ENCODE measurements at places on chromosomes 12 and 14. TPM values are rescaled to one million over a fixed set of nuclear protein-coding genes. Genes with fewer than 3 reads are reported as not detected.

DNA sequence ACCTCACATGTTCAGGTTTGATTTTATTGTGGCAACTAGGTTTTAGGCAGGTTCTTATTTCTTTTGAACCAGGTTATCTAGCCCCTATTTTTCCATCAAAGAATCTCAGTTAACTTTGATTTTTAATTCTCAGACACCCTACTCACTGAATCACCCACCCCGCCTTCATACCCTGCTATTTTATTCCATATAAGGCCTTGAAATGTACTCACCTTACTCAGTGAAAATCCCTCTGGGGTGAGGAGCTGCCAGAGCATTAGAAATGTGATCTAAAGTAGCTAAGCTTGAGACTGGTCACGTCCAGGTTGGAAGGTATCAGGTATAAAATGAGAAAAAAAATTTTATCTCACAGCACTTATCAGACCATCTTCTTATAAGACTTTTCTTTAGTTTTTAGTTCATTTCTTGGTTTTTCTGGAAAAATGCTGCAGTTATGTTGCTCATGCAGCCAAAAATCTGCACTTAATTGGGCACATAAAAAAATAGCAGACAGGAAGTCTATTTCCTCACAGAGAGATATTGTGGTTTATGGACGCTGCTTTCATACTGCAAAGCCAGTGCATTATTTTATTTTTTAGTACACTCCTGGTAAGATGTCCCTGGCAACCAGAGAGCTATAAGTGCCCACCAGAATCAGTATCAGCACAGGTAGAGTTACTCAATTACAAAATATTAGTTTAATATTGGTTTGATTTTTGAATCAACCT is 101.5 kb upstream of the CCDC91 start:
- H3K36me3 ChIP-seq: no peaks in the 10 kb centered on the region
- no peak for DNase-seq
- H3K4me1 ChIP-seq: peaks cover 42% of the 10 kb centered on the region
- no peak overlapping the region for H3K4me3 ChIP-seq

- H3K4me3 ChIP-seq: no peak overlapping the region
- H3K27me3 ChIP-seq: no peaks in the 10 kb centered on the region
- H3K36me3 ChIP-seq: peaks cover 3% of the 10 kb centered on the region
- H3K4me1 ChIP-seq: peaks cover 11% of the 10 kb centered on the region
- H3K27ac ChIP-seq: no peak overlapping the region
These were observed 149.2 kb upstream of the BTG1 start for GRCh38 chr12:92294676-92295440.

GRCh38 chr14:101774814-101775213 is 13.3 kb downstream of the PPP2R5C start:
- no peak overlapping the region for H3K4me3 ChIP-seq
- H3K27ac ChIP-seq: no peak overlapping the region
- no peak for DNase-seq
- peaks cover 4% of the 10 kb centered on the region for H3K36me3 ChIP-seq
- peaks cover 14% of the 10 kb centered on the region for H3K4me1 ChIP-seq

GRCh38 chr12:124389138-124389724 is 94.3 kb downstream of the RFLNA start:
- peaks cover 75% of the 10 kb centered on the region for H3K4me1 ChIP-seq
- peak overlapping the region; percentile 97 for H3K27ac ChIP-seq
- peaks cover 7% of the 10 kb centered on the region for H3K36me3 ChIP-seq
- H3K4me3 ChIP-seq: peak overlapping the region; percentile 98
- no peak for DNase-seq

The PRB4 gene
- not detected for total RNA-seq

GRCh38 chr12:25979059-25979458 is 20.6 kb downstream of the RASSF8 start:
- H3K36me3 ChIP-seq: no peaks in the 10 kb centered on the region
- no peak overlapping the region for H3K27ac ChIP-seq
- H3K4me1 ChIP-seq: peaks cover 2% of the 10 kb centered on the region
- H3K4me3 ChIP-seq: no peak overlapping the region

The OR6S1 gene
- total RNA-seq: not detected

The SCN8A gene
- 4.1 TPM for total RNA-seq

DNA sequence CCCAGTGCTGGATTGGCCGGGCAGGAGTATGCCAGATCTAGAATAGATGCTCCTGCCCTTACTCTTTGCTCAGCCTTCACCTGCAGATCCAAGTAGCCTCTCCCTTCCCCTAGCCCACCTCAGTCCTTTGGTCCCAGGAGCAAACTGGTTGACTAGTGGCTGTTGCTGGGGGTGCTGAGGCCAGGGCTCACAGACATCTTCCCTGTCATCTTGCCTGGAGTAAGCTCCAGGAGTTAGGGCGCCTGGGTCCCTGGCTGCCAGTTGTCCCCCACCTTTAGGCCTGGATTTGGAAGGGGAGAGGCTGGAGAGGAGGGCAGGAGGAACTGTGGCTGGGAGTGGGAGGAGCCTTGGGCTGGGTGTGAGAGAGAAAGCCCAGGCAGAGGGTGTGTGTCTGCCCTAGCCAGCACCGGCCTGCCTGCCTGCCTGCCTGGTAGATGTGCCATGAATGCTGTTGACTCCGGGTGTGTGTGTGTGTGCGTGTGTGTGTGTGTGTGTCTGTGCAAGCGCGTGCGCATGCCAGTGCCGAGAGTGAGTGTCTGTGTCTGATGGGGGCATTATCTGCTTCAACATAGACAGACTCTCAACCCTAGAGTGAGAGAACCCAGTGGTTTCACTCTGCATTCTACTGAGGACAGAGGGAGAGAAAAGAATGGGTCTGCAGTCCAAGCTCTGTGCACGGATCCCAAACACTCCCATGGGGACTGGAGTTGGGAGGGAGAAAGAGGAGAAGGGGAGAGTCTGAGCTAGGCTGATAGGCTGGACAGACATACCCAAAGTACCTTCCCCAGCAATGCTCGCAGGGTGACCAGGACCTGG is 845 bp upstream of the RARG start:
- H3K4me1 ChIP-seq: peaks cover 35% of the 10 kb centered on the region
- DNase-seq: no peak
- H3K27me3 ChIP-seq: no peaks in the 10 kb centered on the region
- H3K4me3 ChIP-seq: peak overlapping the region; percentile 81
- peak overlapping the region; percentile 63 for H3K27ac ChIP-seq

The MANSC4 gene
- not detected for total RNA-seq

The SHMT2 gene
- total RNA-seq: 291 TPM

GRCh38 chr14:89013098-89013504 is 188.7 kb downstream of the TTC8 start:
- H3K4me1 ChIP-seq: no peaks in the 10 kb centered on the region
- H3K27me3 ChIP-seq: peaks cover 3% of the 10 kb centered on the region
- DNase-seq: no peak
- no peak overlapping the region for H3K4me3 ChIP-seq

All from chondrocyte (in vitro differentiated cells).